Right ventricle myocardium superior (tissue), 1 donor: ENCODE measurements at places on chromosomes 7 and 10. TPM values are rescaled to one million over a fixed set of nuclear protein-coding genes. Genes with fewer than 3 reads are reported as not detected.

The SKIDA1 gene
- total RNA-seq, result 3.3 TPM

DNA sequence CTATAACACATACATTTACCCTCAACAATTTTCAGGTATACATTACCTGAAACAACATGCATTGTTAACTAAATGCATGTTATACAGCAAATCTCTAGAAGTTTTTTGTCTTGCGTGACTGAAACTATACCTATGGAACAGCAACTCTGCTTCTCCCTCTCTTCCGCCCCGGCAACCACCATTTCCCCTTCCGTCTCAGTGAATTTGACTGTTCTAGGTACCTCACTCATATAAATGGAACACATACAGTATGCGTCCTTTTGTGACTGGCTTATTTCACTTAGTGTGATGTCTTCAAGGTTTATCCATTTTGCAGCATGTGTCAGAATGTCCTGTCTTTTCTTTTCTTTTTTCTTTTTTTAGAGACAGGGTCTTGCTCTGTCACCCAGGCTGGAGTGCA lies 22.5 kb downstream of the CALHM2 start:
- DNase-seq, result no peak

DNA sequence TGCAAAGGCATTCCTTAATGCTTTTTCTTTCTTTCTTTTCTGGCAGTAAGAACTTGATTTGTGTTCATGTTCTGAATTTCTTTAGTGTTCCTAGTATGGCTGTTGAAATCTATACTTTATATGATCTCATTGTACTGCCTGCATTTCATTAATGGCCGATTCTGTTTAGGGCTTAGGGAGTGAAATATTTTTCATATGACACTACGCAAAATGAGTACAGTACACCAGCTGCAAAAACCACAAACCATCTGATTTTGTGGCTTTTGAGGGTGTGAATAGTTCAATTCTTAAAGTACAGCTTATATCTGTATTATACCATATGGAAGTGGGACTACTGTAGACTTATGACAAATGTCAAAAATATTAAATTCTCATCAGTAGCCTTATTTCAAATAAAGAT lies 69.1 kb upstream of the FOXP2 start:
- DNase-seq, result no peak

The NSMCE4A gene
- total RNA-seq, result 23.7 TPM

- no peak for DNase-seq
Measured at GRCh38 chr7:4731803-4732202, 43.6 kb upstream of the AP5Z1 start.
